ENCODE measurements at places on chromosomes 5 and 9.

DNA sequence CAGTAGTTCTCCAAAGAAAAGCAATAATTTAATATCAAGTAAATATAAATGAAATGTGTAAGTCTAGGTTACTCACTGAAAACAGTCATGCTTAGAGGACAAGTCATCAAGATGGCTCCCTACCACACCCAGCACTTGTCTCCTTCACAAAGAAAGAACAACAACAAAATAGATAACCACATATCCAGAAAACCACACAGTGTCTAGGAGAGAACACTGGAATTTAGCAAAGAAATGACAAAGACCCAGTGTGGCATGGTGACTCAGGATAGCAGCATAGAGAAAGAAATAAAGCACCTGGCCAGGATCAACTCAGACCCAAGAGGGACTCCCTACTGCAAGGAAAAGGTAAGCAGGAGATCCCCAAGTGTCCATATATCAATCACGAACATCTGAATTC lies 356.2 kb downstream of the TMEM161B start:
- no peak for DNase-seq

DNA sequence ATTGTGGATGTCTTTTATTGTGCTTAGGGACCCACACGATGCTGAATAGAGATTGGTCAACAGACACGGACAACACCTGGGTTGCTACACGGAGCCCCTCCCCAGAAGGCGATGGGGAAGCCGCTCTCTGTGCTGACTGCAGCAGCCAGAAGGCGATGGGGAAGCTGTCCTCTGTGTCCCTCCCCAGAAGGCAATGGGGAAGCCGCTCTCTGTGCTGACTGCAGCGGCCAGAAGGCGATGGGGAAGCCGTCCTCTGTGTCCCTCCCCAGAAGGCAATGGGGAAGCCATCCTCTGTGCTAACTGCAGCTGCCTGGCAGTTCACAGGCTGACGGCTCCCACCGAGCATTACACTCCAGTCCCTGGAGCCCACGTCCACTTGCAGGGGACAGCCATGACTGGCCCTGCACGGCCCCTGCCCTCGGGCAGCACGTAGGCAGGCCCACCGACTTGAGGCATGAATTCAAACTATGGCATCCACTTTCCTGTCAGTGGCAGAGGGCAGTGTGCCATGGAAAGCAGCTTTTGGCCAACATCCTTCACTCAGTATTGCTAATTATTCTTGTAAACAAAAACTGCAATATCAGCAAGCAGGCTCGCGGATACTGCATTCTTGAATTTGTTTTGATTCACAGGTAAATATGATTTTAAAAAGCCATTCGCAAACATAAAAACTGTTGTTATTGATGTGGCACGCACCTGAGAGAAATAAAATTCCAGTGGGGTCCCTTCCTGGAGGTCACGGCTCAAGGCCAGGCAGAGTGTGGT lies 48.1 kb upstream of the CLPTM1L start:
- DNase-seq: no peak

DNA sequence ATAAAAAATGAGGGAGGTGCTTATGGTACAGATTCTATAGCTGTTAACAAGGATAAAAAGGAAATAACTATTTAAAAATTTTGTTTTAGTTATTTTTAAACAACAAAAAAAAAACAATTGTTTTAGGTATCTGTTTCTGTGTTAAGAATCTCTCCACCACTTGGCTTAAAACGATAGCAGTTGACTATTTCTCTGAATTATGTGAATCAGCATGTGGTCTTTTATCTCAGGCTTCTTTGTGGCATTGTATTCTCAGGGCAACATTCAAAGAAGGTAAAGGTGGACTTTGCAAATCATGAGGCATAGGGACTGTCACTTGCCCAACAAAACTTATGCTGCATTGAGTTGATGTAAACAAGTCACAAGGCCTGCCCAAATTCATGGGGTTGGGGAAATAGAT lies 55.2 kb downstream of the ERBIN start:
- peak; percentile 23 for DNase-seq

DNA sequence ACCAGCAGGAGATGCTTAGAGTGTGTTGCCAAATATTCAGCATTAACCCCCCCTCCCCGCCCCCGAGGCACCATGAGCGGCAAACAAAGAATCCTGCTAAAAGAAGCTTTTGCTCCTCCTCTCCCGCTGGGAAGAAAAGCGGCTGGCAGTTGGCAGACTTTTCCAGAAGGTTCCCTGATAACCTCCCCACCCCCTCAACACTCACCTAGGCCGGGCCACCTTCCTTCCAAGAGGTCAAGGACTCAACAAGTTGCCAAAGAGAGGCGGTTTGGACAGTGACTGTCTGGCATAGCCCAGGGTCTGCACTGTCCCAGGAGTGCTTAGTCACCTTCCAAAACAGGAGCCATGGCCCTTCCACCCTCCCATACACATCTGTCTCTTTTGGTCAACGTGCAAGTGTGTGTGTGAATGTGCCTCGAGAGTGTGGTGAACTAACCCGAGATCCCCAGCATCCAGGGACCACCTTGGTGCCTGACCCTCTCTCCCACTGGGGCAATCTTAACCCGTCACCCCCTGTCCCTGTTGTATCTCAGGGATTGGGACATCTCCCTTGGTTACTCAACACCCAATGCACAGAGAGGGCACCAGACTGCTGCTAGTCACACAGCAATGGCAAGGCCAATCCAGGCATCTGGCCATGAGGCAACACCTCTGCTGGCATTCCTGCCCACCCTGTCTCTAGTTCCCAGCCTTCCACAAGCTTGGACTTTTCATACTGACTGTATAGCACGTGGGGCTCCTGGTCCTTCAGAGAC lies 18.9 kb downstream of the CAMK2A start:
- no peak for DNase-seq

DNA sequence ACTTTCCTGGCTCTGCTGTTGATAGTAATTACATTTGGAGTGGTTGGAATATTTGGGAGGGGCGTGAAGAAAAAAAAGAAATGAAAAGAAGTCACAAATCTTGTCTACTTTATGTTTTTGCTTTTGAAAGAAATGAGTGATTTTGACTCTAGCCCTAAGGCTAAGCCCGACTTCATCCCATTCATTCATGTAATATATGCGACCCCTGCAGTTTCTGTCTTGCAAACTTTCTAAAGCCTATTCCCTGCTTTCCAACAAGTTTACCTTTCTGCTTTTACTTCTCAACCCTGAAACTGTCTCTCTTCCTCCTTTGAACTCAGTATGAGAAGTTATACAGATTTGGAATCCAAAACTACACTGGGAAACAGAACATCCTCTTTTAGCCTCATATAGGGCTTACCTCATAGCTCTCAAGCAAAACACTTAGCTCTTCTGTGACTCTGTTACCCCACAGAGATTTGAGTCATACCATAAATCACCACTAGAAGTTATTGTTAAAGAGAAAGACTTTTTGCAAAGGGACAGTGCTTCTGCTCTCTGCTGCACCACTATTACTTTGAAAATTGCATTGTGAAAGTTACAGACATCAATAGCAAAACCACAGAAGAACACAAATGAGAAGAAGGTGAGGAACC lies 1.6 kb downstream of the CFAP95 start:
- peak; percentile 38 for DNase-seq

DNA sequence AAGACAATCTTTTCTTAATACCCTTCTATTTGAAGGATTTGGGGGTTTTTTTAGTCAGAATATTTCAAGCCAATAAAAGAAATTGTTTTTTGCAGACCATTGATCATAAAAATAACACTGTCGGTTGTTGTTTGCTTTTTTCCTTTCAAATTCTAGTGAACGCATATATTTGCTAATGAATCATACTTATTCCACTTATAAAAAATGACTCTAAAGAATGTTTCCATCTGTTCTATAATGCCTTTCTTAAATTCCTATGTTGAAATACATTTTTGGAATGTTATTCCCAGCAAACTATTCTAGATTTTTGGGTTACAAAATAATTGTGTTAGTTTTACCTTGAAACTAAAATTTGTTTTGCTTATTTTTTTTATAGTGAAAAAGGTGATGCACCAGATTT lies 32.2 kb downstream of the CWC27 start:
- no peak for DNase-seq

- DNase-seq: no peak
These were observed 208.1 kb upstream of the PIK3R1 start for GRCh38 chr5:68007451-68007850.

DNA sequence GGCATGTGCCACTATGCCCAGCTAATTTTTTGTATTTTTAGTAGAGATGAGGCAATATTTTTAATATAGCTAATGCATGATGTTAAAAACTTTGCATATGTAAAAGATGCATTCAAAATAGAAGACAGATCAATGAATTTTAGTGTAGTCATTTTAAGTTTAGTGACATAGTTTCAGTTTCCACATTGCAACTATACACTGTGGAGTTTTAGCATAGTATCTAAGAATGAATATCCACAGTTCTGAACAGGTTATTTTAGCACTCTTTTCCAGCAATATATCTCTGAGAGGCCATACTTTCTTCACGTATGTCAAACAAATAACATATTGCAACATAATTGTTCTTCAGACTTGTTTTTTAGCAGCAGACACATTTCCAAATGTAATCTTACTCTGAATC lies 39.3 kb downstream of the RAB24 start:
- no peak for DNase-seq
